ENCODE measurements at places on chromosomes 7 and 10.

DNA sequence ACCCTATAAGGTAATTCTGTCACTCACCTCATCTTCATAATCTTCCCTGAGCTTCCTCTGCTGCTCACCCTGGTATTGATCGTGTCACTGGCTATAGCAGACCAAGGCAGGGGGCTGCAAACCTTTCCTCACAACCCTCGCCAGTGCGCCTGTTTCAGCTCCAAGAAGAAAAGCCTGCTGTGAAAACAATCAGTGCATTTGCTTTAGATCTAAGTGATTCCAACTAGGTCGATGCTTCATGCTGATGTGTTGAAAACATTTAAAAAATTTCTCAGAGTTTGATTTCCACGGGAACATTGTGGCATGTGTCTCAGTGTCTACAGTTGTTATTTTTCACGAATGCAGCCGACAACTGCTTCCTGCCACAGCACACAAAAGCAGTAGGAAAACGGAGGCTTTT is 27.3 kb downstream of the POU6F2 start:
- no peak for DNase-seq

- no peak for DNase-seq
These were observed 134.9 kb downstream of the JCAD start for GRCh38 chr10:29924436-29924835.

- no peak for DNase-seq
These were observed 20.9 kb downstream of the ANKRD22 start for GRCh38 chr10:88830643-88831268.

DNA sequence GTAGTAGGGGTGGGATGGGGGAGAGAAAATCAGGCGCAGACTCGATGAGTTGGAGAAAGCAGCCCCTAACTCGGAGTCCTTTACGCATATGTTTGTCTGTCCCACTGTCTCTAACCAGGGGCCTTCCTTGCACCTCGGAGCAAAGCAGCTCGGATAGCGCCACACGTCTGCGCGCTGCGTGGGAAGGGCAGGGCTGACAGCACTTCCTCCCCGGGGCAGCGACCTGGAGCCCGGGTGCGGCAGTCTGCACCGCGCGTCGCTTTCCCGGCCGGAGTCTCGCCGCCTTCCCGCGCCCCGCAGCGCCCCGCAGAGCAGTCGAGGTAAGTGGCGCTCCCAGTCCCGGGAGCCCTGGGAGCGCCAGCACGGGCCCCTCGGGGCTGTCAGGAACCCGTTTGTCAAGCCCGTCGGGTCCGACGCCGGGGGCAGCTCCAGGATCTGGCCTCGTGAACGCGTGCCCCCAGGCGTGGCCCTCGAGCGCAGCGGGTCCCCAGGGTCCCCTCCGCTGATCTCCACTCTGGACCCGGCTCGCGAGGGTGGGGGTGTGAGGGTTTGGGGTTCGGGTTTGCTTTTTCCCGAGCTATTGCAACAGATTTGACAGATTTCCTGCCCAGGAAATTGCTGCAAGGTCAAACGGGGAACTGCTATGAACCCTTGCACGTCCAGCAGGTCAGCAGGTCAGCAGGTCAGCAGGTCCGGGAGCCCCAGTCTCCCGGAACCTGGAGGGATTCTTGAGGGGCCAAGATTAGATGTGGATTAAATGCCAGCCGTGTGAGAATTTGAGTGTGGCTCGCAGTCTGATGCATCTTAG is 597 bp downstream of the APBB1IP start:
- DNase-seq, result no peak
